ENCODE measurements at places on chromosomes 6 and 20.

- no peaks in the 10 kb centered on the region for H3K36me3 ChIP-seq
- no peaks in the 10 kb centered on the region for H3K27me3 ChIP-seq
- DNase-seq: no peak
- no peak overlapping the region for H3K4me3 ChIP-seq
- H3K27ac ChIP-seq: no peak overlapping the region
- no peaks in the 10 kb centered on the region for H3K4me1 ChIP-seq
Observed at GRCh38 chr20:4507288-4507719, 214.4 kb upstream of the PRND start.

DNA sequence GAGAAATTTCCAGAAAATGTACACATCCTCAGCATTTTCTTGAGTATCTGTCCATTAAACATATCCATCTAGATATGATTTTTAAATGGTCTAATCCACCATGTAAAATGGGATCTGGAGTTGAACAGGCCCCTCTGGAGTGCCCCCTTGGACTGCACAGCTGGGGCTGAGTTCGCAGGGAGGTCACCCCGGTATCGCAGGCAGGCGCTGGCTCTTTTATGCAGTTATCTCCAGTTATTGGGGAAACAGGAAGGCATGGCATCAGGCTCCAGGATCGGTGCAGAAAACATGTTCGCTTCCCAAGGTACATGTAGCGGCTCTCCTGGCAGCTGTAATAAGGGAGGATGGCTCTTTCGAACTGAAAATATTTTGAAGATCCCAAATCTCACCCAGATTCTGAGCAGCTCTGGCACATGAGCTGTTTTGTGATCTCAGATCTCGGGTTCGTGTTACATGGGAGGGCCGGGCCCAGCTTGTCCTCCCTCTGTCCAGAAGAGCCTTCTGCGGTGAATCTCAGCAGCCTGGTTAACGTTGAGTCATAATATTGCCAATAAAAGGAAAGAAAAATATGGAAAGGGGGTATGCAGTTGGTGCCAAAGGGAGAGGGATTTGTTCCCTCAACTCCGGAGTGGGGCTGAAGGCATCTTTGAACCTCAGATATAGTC lies 167.7 kb downstream of the EYA2 start:
- no peaks in the 10 kb centered on the region for H3K4me1 ChIP-seq

- no peak overlapping the region for H3K4me3 ChIP-seq
- no peak overlapping the region for H3K27ac ChIP-seq
- no peaks in the 10 kb centered on the region for H3K27me3 ChIP-seq
- no peak for DNase-seq
Observed at GRCh38 chr6:130847001-130847910, 20.1 kb downstream of the SMLR1 start.

- peaks cover 22% of the 10 kb centered on the region for H3K4me1 ChIP-seq
- no peaks in the 10 kb centered on the region for H3K27me3 ChIP-seq
- DNase-seq: no peak
- H3K36me3 ChIP-seq: no peaks in the 10 kb centered on the region
Observed at GRCh38 chr20:1652960-1653359, 4.6 kb downstream of the SIRPG start.

DNA sequence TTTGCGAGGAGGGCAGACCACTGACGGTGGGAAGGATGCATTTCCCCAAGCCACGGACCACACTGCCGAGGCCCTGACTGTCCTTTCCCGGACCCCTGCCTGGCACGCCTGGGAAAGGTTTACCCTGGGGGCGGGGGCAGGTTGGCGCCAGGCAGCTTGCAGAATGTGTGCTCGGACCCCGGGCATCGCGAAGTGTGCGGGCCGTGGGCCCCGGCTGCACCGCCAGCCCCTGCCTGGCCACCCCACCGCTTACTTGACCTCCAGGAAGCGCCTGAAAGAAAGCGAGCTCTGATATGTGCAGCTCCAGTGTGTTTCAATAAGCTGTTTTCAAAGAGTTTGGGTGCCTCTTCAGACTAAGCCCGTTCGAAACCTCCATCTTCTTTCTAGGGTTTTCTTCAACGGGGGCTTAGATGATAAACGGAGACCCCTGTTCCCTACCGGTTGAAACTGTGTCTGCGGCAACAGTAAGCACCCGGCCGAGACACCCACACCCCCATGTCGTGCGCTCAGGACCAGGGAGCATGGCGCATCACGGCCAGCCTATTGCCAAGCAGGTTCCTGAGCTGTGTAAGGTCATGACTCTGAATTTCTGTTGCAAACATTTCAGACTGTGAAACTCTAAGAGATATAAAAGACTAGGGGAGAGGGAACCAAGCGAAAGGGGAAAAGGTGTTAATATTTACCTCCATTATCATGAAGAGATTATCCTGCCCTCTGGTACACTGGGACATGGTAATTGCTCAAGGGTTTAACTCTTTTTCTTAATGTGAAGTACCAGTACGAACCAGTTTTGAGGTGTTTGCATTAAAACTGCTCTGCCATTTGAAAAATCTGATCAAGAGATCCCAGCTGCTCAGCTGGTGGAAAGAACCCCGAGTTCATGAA lies 231.2 kb upstream of the FOXQ1 start:
- H3K27me3 ChIP-seq: no peaks in the 10 kb centered on the region
- no peaks in the 10 kb centered on the region for H3K4me1 ChIP-seq
- no peak for DNase-seq
- no peaks in the 10 kb centered on the region for H3K36me3 ChIP-seq
